ENCODE measurements at places on chromosomes 1 and 21.

DNA sequence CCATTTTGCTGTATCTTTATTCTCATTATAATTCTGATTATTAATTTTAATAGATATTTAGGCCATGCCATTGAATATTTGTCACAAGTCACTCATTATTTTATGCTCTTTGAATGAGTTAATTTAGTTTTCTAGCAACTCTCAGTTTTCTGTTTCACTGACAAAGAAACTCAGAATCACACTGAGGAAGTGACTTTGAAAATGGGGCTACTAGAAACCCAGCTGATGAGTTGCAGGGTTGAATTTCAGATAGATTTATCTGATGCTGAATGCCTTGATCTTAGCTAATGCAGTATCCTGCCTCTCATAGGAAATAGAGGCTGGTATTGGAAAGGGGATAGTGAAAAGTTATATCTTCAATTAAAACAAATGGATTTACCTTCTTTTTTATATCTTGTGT is 67.4 kb upstream of the PLA2G4A start:
- DNase-seq = no peak

GRCh38 chr1:96747565-96747964 is 26.0 kb downstream of the PTBP2 start:
- no peak for DNase-seq

GRCh38 chr21:31946231-31946630 is 73.4 kb downstream of the HUNK start:
- DNase-seq = no peak

GRCh38 chr1:58500043-58500442 is 46.5 kb downstream of the OMA1 start:
- no peak for DNase-seq

DNA sequence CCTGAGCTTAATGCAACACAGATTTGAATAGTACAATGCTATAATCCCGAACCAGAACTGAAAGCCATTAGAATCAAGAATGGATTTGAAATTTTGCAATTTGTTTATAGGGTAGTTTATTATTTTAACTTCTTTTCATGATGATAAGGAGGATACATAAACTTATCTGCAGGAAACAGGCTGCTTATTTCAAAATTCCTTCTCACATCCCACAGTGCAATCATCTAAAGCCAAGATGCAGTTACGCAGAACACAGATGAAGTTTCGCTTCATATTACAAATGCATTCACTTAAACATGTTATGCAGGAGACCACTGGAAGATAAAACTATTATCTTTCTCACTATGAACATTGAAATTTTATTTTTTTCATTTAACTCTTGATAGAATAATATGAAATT is 1019.6 kb downstream of the PLA2G4A start:
- DNase-seq = no peak

DNA sequence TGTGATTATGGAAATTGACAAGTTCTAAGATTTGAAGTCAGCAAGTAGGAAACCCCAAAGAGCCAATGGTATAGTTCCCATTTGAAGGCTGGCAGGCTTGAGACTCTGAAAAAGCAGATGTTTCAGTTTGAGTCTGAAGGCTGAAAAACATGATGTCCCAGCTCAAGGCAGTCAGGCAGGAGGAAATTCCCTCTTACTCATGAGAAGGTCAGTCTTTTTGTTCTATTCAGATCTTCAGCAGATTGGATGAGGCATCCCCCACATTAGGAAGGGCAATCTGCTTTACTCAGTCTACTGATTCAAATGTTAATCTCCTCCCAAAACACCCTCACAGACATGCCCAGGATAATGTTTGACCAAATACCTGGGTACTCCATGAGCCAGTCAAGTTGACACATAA is 372.5 kb upstream of the ST6GALNAC5 start:
- no peak for DNase-seq

GRCh38 chr1:19073311-19074186 is 117.1 kb upstream of the IFFO2 start:
- DNase-seq = no peak

DNA sequence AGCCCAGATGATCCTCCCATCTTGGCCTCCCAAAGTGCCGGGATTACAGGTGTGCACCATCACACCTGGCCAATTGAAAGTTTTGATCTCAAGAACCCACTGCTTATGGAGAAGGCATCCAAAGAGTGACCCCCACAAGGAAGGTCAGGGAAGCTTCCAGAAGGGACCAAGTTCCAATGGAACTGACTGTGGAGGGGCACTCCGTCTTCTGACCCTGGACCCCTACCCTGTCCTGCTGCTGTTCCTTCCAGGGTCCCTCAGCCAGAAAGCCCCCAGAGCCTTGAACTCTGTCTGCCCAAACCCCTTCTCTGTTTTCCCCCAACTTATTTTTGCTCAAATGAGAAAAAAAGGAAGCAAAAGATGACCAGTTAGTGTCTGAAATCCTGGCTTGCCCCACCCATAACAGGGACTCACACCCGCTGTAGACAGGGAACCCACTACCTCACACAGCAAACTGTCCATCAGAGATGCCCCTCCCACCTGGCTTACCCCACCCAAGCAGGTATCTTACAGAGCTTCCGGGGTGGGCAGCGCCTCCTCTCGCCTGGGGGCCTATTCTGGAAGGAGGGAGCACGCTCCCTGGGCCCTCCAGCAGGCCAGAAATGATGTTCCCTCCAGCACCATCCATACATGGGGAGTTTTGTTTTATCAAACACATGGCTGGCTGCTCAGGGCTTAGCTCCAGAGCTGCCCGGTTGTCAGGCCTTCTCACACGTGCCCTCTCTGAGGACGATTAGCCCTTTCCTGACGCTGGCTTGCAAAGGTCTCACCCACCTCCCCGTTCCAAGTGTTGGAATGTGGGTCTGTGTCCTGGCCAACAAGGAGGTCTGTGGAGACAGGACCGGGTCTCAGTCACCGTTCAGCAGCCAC is 3.1 kb upstream of the WNT3A start:
- no peak for DNase-seq

DNA sequence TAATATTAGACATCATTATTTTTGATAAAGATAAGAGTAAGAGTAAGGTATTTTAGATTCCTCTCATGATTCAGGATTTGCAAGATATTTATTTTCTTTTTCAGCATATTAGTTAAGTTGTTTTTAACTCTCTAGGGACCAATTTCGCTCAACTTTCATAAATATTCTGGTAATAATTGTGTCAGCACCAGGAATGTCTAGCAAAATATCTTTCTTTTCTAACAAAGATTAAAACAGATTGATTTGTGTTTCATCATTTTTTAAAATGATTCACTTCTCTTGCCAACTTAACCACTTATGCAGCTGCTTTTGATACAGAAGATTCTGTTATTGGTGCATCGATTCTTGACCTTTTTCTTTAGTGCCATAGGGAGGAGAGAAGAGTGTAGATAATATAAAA is 172.8 kb upstream of the PTGFR start:
- no peak for DNase-seq

DNA sequence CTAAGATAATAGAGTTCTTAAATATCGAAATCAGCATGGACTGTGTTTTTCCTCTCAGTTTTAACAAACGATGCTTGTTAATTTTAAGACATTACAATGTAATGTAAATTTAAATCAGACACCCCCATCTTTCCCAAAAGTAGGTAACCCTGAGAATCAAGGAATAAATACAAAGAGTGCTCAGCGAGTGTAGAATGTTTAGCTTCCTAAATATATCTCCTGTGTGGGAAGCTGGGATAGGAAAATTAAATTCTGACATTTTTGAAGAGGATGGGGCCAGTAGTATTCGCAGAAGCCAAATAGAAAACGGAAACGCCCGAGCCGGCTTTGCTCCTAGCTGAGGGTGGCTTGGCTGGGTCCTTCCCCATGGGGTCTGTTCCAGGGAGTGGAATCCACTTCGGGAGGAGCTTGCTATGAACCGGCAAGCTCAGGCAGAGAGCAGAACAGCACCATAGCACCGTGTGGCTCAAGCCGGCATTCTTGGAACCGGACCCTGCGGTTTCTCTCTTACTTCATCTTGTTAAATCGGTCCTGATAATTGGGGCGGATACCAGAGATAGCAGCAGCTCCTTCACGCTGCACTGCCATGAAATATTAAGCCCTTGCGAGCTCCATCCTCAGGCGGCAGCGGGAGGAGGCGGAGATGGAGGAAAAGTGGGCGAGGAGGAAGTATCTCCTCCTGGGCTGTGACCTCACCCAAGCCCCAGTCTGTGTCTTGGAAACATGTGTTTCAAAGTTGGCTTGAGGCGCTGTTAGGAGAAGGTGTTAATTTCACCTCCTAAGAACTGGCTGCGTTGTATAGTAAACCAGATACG is 24.9 kb downstream of the MAP3K7CL start:
- no peak for DNase-seq

GRCh38 chr1:185931438-185931837 is 197.2 kb downstream of the HMCN1 start:
- DNase-seq = no peak

- DNase-seq = no peak
These were observed 161.7 kb downstream of the TGFBR3 start for GRCh38 chr1:91724231-91724630.

DNA sequence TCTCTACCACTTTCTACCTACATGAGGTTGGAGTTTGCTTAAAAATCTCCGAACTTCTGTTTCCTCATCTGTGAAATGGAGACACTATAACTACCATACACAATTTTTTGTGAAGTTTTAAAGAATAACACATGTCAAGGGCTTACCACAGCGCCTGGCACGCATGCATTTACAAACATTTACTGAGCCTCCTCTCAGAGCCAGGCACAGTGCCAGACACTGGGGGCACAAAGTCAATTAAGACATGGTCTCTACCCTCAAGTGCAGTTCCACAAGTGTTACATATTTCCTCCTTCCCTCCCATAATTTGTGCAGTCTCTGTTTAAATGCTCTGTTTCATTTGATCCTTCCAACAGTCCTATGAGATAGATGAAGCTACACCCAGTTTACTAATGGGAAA is 356.4 kb upstream of the ESRRG start:
- DNase-seq = no peak

DNA sequence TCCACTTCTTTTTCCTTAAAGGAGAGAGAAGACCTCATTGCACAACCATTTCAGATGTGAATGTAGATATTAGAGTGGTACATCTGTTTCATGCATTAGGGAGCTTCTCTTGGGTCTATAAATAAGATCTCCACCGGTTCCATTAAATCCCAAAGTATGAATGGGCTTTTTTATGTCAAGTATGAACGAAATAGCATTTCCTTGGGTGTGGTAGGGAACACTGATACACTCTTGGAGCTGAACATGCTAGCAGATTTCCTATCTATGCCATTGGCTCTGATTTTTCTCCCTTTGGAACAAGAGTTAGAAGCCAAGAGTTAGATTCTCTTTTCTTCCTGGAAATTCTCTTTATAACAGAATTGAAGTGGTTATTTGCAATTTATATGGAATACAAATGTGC is 245.6 kb upstream of the ADAMTS5 start:
- DNase-seq = no peak

- peak; percentile 44 for DNase-seq
These were observed 133.7 kb downstream of the CAPN8 start for GRCh38 chr1:223531742-223532341.

- no peak for DNase-seq
These were observed 1048.1 kb downstream of the BRINP3 start for GRCh38 chr1:189429610-189430009.

DNA sequence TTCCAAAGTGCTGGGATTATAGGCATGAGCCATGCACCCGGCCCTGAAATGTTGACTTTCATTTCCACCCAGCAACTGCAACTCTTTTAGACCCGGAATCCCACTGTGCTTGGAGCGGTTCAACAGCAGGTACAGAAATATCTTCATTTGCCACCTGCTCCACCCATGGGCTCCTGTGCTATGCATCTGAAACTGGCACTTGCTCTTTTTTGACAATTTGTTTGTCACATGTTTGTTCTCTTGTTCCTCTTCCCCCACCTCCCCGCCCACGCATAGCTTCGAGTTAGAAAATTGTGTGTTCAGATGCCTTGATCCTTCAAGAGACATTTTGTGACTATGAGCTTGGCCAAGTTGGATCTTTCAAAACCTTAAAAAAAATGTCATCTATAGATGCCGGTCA is 2.4 kb upstream of the IFNLR1 start:
- DNase-seq = no peak

DNA sequence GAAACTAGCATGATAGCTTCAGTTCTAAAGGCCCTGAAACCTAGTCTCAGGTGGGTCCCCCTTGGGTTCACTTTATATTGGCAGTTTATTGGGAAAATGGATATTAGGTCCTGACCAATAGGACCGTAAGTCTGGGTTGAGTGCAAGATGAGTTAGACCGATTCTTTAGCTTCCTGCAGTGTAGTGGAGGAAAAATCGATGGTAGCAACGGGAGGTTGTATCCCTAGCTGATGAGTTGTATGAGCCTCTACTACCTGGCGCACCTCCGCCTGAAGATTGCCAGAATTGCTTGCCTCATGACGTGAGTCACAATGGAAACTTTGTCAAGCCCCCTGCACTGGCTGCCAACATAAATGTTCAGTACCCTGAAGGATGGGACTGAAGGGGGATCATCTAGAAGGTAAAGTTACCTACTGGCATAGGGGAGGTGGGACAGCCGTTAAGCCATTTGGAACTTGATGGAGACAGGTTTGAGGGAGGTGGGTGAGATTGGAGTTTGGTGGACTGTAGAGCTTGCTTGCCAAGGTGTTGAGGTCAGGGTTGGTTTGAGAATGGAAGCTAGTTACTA is 3.9 kb downstream of the RCC1 start:
- DNase-seq = no peak

- no peak for DNase-seq
These were observed 103.5 kb downstream of the PBX1 start for GRCh38 chr1:164662462-164662861.

DNA sequence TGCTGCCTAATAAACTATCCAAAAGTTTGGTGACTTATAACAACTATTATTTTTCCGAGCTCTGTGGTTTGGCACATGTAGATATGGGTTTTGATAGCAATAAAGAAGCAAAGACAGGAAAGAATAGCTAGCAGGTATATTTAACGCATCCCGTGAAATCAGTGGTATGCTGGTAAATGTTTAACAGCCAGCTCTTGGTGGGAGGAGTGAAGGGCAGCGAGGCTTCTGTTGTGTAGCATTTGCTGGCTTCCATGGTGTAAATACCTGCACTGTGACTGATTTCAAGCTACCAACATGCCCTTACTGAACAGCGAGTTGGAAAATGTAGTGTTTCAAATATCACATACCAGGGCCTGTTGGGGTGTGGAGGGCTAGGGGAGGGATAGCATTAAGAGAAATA is 291.0 kb downstream of the PRDM2 start:
- no peak for DNase-seq

- no peak for DNase-seq
These were observed 13.2 kb upstream of the COL6A2 start for GRCh38 chr21:46084709-46085108.

GRCh38 chr1:152912900-152913299 is 4.6 kb downstream of the IVL start:
- DNase-seq = no peak

DNA sequence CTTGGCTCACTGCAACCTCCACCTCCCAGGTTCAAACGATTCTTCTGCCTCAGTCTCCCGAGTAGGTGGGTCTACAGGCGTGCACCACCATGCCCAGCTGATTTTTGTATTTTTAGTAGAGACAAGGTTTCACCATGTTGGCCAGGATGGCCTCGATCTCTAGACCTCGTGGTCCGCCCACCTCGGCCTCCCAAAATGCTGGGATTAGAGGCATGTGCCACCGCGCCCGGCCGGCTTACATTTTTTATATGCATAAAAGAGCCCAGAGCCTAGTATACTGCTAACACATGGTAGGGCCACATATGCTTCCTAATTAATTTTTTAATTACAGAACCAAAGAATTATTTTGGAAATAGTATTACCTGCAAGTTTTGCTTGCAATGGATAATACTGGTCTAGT is 1325.4 kb downstream of the PLA2G4A start:
- DNase-seq = no peak

All from NCI-H2107 (cell line).